NCI-H2081 treated with DMSO at 0.1 percent for 48 hours (cell line): ENCODE measurements at places on chromosomes 7 and 10.

GRCh38 chr7:44151956-44152355 lies 10.8 kb upstream of the MYL7 start:
- DNase-seq = no peak

DNA sequence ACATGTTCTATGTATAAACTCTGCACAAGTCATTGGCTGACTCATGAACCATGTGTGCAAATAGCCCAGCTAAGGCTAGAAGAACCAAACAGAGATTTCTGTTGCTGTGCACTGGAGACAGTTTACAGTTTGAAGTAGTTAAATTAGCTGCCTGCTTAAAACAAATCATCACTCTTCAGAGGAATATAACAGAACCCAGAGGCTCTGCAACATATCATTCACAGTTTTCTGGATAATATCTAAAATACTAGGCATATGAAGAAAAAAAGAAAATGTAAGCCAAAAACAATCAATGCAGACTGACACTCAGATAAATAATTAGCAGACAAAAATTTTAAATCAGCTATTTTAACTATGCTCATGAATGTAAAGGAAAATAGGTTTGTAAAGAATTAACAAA lies 23.6 kb upstream of the FAM204A start:
- DNase-seq = no peak

DNA sequence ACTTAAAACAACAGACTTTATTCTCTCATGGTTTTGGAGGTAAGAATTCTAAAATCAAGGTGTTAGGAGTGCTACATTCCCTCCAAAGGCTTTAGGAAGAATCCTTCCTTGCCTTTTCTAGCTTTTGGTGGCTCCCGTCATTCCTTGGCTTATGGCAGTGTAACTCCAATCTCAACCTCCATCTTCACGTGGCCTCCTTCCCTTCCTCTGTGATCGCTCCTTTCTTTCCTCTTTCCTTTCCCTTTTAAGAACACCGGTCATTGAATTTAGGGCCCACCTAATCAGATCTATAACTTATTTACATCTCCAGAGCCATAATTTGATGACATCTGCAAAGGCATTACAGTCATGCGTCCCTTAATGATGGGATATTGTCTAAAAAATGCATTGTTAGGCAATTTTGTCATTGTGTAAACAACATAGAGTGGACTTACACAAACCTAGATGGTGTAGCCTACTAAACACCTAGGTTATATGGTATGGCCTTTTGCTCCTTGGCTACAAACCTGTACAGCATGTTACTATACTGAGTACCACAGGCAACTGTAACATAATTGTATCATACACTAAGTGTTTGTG lies 5.9 kb upstream of the HERC4 start:
- no peak for DNase-seq

GRCh38 chr7:36037121-36037662 lies 115.9 kb upstream of the EEPD1 start:
- no peak for DNase-seq

DNA sequence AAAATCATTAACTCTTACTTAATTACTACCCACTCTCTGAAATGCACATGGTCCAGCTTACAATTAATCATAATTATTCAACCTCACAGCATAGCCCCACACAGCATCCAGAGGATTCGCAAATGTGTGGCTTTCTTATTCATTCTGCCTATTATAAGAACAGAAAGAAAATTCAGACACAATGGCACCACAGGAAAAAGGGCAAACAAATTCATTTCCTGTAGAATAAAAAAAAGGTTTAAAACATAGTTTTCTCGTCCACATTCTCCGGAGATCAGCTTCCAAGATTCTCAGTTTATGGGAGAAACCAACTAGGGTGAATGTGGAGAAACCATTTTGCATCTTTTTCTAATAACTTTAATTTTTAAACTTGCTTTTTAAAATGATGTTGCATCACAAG lies 201.6 kb downstream of the PARD3 start:
- no peak for DNase-seq

GRCh38 chr7:91557789-91558404 lies 293.7 kb downstream of the FZD1 start:
- no peak for DNase-seq

GRCh38 chr7:107860279-107860961 lies 30.6 kb upstream of the DLD start:
- DNase-seq = no peak

GRCh38 chr10:5547681-5547930 lies 22.8 kb downstream of the CALML3 start:
- DNase-seq = no peak

DNA sequence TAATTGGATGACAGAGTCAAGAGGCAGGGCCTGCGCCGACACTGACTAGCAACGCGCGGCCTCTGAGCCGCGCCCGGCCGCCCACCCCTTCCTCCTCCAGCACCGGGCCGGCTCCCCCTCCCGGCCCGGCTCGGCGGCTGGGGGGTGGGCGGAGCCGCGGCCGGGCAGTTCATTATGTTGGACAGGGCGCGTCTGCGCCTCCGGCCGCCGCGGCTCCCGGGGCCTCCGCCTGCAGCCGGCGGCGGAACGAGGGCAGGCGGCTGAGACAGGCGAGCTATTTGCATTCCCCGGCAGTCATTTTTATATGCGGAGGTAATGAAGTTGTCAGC lies 106.7 kb downstream of the SNX10 start:
- DNase-seq = no peak

DNA sequence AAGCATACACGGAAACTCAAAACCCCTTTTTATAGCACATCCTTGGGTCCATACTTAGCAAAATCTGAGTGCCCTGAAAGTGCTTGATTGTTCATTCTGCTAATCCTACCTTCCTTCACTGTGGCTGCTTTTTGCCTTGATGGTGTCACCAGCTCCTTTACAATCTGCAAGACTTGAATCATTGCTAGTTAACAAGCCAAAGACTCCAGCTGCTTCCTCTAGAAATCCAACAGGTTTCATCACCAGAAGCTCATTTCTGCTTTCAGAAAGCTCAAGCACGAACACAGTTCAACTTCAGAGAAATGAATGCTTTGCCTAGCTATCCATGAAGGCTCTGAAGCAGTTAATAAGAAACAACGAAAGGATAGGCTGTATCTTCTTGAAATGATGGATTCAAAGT lies 38.0 kb downstream of the USP6NL start:
- no peak for DNase-seq

DNA sequence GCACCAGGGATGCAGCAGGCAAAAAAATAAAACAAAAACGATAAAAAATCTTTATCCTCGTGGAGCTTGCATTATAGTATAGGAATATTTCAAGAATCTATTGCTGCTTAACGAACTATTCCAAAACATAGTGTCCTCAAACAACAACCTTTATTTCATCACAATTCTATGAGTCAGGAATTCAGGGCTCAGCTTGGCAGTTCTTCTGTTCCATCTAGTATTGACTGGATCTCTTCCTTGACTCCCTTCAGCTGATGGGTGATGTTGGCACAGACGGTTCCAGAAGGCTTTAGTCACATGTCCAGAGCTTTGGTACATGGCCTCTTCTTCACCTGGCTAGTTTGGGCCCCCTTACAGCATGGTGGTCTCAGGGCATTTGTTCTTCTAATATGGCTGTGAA lies 88.0 kb downstream of the RTKN2 start:
- no peak for DNase-seq

- no peak for DNase-seq
These were observed 42.9 kb upstream of the PCBD1 start for GRCh38 chr10:70931168-70931815.

DNA sequence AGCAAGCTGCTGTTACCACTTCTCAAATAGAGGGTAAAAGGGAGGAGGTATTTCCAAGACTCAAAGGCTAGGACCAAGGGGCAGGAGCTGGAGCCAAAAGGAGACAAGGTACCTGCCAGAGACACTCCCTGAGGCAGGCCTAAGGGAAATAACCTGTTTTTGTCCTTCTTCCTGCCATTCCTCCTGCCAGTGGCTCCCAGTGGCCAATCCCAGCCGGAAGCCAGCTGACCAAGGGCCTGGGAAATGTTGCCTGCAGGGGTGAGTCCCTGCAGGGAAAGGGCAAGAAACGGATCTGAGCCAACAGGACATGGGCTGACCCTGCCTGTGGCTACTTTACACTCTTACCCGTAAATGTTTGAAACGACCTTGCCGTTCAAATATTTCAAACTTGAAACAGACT lies 3.5 kb downstream of the CYTH3 start:
- DNase-seq = no peak

DNA sequence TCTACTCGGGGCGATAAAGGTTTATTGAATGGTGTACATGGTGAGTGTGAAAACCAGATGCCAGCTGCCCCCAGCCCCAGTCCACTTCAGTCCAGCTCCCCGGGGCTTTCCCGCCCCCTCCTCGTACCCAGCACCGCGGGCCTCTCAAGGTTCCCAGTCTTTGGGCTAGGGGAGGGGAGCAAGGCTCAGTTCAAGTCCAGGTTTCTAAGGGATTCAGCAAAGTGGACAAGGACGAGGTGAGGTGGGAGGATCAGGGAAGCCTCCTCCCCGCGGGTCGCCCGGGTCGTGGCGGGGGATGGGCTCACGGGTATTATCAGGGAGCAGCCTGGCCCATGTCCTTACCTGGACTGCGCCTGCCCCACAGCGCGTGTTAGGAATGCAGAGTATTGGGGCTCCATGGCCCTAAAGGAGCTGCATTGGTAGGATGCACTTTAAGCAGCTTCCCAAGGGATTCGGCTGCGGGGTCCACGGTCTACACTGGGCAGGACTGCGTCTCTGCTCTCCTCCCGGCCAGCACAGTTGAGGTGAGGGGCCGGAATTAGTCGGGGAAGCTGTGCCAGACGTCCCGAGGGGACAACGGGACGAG lies 541 bp upstream of the PFKFB3 start:
- no peak for DNase-seq

DNA sequence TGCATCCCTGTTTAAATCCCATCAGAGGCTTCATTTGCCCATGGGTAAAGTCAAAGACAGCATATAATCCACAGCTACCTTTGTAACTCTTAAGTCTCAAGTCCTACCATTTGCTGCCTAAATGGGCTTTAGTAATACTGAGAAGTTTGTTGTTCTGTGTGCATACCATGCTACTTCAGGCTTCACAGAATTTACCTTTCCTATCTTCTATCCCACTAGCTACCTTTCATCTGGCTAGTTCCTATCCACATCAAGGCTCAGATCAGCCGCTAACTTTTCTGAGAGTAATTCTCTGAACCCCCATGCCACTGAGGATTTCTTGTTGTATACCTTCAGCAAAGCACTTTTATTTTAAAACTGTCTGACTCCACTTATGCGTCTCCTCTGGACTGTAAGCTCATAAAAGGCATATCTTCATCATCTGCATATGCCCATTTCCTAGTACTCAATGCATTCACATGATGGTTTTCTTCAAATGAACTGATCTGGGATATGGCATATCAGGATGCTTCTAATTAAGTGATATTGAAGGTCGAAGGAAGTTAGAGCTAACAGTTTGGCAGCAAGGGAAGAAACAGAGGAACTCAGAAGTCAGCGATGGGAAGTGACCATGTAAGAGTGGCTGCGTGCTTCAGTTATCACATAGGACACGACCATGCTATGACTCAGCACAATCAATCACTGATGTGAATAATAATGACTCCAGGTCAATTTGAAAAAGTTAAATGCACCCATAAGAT lies 283.9 kb upstream of the DKK1 start:
- no peak for DNase-seq

DNA sequence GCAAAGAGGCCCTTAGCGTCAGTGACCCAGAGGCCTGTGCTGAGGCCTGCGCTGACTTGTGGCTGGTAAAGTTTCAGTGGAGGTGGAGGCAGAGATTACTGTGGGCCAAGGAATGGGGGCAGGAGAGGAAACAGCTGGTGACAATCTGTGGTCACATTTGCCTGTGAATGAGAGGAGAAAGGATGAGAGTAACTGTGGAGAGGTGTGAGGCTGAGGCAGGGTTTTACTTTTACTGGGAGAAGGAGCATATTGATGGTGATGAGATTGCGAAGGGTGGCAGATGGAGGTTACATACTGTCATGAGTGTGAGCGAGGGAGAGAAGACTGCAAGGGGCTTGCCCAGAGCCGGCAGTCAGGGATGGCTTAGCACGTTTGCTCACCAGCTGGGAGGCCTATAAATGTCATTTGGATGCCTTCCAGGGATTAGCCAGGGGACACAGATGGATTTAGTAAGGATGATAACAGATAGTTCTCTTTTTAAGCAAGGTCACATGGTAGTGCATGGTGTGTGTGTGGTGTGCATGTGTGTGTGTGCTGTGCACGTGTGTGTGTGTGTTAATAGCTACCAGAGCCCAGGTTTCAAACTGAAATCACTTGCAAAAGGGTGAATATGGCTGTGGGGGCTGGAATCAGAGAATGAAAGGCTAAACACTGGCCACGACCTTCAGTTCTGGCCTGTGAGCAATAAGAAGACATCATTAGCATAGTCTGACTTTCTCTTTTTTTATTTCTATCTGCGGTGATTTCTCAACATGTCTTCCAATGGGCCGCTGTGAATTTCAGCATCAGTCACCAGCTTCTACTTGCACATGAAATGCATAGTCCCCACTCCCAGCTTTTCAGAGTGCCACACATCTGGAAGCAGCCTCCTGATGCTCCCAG lies 291.5 kb upstream of the ZNF32 start:
- no peak for DNase-seq

- DNase-seq = no peak
These were observed 1.8 kb downstream of the FRMPD2 start for GRCh38 chr10:48272682-48273081.

GRCh38 chr10:99921948-99922347 lies 87.8 kb downstream of the DNMBP start:
- DNase-seq = no peak

DNA sequence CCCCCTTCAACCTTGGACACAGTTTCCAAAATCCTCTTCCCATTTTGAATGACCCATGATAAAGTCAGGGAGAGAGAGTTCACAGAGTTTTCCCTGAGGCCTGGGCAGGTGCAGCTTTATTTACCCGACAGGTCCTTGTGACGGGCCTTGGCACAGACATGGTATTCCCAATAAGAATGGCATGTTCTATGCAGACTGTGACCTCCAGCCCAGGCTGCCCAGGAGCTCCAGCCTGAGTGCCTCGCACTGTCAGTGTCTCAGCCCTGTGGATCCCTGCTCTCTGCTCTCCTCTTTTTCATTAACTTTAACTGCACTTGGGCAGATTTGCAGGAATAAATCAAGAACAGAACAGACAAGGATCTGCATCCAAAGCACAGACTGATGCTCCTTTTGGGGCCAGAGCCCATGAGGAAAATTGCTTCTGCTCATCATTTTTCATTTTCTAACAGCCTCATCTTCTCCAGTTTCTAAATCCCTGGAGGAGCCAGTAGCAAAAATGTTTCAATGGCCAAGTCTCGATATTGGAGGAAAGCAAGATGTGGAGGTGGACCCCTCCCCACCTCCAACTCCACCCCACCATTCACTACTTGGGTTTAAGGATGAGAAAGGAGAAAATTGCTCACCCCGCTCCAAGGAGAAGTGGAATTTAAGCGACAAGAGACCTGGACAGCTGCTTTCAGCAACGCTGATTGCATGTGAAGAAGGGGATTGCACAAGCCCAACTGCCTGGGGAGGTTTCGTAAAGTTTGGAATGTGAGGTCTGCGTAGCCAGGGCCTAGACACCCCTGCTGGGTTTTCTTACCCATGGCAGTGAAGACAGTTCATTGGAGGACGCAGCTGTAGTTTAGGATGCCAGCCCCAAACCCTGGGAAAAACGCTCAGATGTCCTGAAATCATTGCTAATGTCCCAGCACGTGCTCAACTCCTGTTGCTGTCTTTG lies 225.9 kb downstream of the WDR11 start:
- no peak for DNase-seq

- no peak for DNase-seq
These were observed 34.0 kb downstream of the FOXL3 start for GRCh38 chr7:324011-324410.

GRCh38 chr10:110860576-110861241 lies 11.0 kb upstream of the PDCD4 start:
- DNase-seq = no peak
